ENCODE measurements at places on chromosomes 6 and 20. TPM values are rescaled to one million over a fixed set of nuclear protein-coding genes. Genes with fewer than 3 reads are reported as not detected.

Gene ZC2HC1B
- not detected for total RNA-seq

Gene THBD
- 6.9 TPM for total RNA-seq

Gene ACTL10
- total RNA-seq: 2.7 TPM

Gene LGSN
- 0.22 TPM for total RNA-seq

- no peaks in the 10 kb centered on the region for H3K4me1 ChIP-seq
- no peak overlapping the region for H3K27ac ChIP-seq
- DNase-seq: no peak
- H3K4me3 ChIP-seq: no peak overlapping the region
Measured at GRCh38 chr6:164690702-164691500, 618.5 kb downstream of the C6orf118 start.

DNA sequence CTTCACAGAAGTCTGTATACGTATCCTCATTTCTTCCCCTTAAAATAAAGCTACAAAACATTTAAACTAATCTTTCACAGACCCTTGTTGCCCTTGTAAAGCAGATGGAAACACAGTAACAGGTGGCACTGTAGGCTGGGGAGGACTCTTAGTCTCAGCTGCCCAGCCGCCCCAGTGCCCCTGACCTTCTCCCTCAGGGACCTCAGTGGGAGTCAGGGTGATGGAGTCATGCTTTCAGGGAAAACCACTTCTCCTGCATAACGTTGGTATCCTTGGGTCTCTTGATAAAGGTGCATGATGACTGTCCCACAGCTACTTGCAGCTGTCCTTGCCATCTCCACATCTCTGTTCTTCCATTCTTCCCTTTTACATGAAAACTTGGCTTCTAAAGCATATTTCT lies 198.6 kb downstream of the CDKAL1 start:
- no peaks in the 10 kb centered on the region for H3K4me1 ChIP-seq
- H3K36me3 ChIP-seq: no peaks in the 10 kb centered on the region
- DNase-seq: no peak

- H3K4me1 ChIP-seq: peaks cover 15% of the 10 kb centered on the region
- H3K27ac ChIP-seq: peak overlapping the region; percentile 28
- no peak for DNase-seq
- H3K4me3 ChIP-seq: no peak overlapping the region
- no peaks in the 10 kb centered on the region for H3K27me3 ChIP-seq
- H3K36me3 ChIP-seq: no peaks in the 10 kb centered on the region
Measured at GRCh38 chr6:149031859-149032598, 285.2 kb downstream of the UST start.

GRCh38 chr6:431986-432385 lies 40.4 kb downstream of the IRF4 start:
- DNase-seq: no peak
- no peaks in the 10 kb centered on the region for H3K27me3 ChIP-seq
- H3K36me3 ChIP-seq: no peaks in the 10 kb centered on the region
- H3K27ac ChIP-seq: no peak overlapping the region
- H3K4me1 ChIP-seq: no peaks in the 10 kb centered on the region

DNA sequence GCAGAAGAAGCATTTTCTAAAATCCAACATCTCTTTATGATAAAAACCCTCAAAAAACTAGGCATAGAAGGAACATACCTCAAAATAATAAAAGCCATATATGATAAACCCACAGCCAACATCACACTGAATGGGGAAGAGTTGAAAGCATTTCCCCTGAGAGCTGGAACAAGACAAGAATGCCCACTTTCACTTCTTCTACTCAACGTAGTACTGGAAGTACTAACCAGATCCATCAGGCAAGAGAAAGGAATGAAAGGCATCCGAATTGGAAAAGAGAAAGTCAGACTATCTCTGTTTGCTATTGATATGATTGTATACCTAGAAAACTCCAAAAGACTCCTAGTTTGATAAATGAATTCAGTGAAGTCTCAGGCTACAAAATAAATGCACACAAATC lies 7.9 kb upstream of the CDK19 start:
- no peak for DNase-seq
- H3K27me3 ChIP-seq: no peaks in the 10 kb centered on the region

- peaks cover 14% of the 10 kb centered on the region for H3K4me1 ChIP-seq
- no peak overlapping the region for H3K27ac ChIP-seq
- no peak for DNase-seq
- H3K36me3 ChIP-seq: no peaks in the 10 kb centered on the region
- no peaks in the 10 kb centered on the region for H3K27me3 ChIP-seq
Measured at GRCh38 chr6:157849288-157850017, 26.4 kb downstream of the SNX9 start.

DNA sequence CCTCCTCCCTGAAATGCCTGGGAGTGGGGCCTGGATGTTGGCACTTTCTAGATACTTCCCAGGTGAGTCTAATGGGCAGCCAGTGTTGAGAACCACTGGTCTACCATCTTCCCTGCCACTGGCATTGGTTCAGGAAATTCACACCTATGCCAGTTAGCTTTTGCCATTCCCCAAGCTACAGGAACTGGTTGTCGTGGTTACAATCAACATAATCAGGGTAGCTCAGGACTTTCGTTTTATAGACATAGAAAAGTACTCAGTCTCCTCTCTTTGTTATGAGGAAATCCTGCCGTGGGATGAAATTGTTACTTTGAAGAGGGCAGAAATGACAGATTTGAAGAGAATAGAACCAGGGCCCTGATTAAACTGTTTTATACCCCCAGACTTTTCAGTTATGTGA lies 127.9 kb upstream of the FOXO3 start:
- H3K36me3 ChIP-seq: no peaks in the 10 kb centered on the region
- no peak overlapping the region for H3K4me3 ChIP-seq
- no peak for DNase-seq
- H3K27ac ChIP-seq: no peak overlapping the region
- H3K27me3 ChIP-seq: no peaks in the 10 kb centered on the region

DNA sequence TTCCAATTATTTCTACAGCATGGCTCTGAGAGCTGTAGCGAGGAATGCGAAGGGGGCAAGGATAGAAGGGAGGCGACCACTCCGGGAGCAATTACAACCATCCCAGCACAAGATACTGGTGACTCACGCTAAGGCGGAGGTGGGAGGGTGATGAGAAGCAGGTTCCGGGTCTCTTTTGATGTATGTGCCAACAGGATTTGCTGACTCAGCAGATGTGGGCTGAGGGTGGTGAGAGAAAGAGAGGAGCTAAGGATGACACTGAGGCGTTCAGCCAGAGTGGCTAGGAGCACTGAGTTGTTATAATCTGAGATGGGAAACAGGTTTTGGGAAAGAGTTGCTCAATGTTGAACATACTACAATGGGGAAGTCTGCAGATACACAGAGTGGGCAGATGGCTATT lies 9.3 kb upstream of the TXNDC5 start:
- no peaks in the 10 kb centered on the region for H3K36me3 ChIP-seq
- no peaks in the 10 kb centered on the region for H3K27me3 ChIP-seq
- no peaks in the 10 kb centered on the region for H3K4me1 ChIP-seq
- H3K27ac ChIP-seq: no peak overlapping the region
- DNase-seq: no peak

- no peaks in the 10 kb centered on the region for H3K27me3 ChIP-seq
- no peaks in the 10 kb centered on the region for H3K36me3 ChIP-seq
- no peaks in the 10 kb centered on the region for H3K4me1 ChIP-seq
Measured at GRCh38 chr20:36377348-36378326, 71.5 kb downstream of the DLGAP4 start.

- no peak overlapping the region for H3K4me3 ChIP-seq
- no peaks in the 10 kb centered on the region for H3K4me1 ChIP-seq
- no peaks in the 10 kb centered on the region for H3K27me3 ChIP-seq
- H3K36me3 ChIP-seq: no peaks in the 10 kb centered on the region
- no peak overlapping the region for H3K27ac ChIP-seq
Measured at GRCh38 chr6:119637768-119638167, 288.2 kb upstream of the MAN1A1 start.

- peaks cover 18% of the 10 kb centered on the region for H3K4me1 ChIP-seq
- no peak for DNase-seq
- no peak overlapping the region for H3K4me3 ChIP-seq
- no peaks in the 10 kb centered on the region for H3K27me3 ChIP-seq
- H3K27ac ChIP-seq: no peak overlapping the region
- no peaks in the 10 kb centered on the region for H3K36me3 ChIP-seq
Measured at GRCh38 chr20:62935968-62936585, 1.9 kb upstream of the GID8 start.

Measured in pancreas (tissue), 10 donors.